ENCODE measurements at places on chromosomes 4 and X.

GRCh38 chr4:43348591-43348990 is 456.1 kb downstream of the GRXCR1 start:
- DNase-seq: no peak

GRCh38 chrX:140393507-140393906 is 111.4 kb downstream of the SOX3 start:
- DNase-seq: no peak

GRCh38 chrX:22424919-22425318 is 152.2 kb downstream of the CBLL2 start:
- DNase-seq: no peak

DNA sequence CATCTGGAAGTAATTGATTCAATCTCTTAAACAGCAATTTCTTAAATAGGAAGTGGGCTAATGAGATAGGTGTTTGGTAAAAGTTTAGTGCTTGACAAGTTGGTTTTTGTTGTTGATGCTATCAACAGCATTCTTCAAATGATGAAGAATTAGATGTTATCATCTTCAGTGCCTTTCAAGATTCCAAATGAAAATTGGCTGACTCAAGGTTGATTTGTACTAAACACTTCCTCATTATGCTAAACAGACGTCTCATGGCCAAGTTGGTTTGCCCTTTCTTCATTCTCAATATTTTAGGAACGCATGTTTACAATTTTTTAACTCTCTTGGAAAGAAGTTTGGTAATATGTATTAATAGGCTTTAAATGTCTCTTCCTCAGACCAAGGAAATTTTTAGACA is 86.0 kb downstream of the MID1IP1 start:
- no peak for DNase-seq
